ENCODE measurements at places on chromosomes 2 and 18.

GRCh38 chr2:229118927-229119326 is 152.2 kb downstream of the PID1 start:
- DNase-seq, result no peak

DNA sequence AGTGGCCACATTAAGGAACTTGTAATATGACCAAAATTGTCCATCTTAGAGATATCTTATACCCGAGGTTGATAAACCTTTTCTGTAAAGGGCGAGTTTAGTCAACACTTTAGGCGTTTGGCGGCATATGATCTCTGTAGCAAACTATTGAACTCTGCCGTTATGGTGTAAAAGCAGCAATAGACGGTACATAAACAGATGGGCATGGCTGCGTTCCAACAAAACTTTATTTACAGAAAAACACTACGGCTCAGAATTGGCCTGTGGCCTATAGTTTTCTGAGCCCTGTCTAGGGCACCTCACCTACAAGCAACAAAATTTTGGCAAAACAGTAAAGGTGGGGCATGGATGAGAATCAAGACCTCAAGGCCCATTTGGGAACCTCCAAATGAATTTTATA is 121.9 kb upstream of the HAAO start:
- DNase-seq, result no peak

GRCh38 chr2:160365716-160366367 is 127.8 kb downstream of the RBMS1 start:
- DNase-seq, result no peak

DNA sequence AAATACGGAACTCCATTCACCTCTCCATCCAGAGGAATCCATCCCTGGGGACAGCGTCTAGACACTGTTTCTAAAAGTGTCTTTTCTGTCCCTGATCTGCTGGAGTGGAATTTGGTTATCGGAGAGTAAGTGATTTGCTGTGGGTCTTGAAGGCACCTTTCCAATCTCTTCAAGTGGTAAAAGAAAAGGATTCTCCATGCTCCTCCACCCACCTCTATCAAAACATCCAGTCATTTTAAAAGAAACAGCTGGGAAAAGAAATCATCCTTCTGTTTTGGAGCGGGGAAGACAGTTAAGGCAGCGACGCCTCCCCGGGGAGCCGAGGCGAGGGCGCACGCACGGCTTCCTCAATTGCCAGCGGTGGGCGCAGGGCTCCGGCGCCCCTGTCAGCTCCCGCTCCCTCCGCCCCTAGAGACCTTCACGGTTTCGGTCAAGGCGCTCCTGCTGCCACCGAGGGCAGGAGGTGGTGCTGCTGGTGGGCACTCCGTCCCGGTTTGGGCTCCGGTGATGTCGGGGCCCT is 547 bp downstream of the SLC35F5 start:
- no peak for DNase-seq

DNA sequence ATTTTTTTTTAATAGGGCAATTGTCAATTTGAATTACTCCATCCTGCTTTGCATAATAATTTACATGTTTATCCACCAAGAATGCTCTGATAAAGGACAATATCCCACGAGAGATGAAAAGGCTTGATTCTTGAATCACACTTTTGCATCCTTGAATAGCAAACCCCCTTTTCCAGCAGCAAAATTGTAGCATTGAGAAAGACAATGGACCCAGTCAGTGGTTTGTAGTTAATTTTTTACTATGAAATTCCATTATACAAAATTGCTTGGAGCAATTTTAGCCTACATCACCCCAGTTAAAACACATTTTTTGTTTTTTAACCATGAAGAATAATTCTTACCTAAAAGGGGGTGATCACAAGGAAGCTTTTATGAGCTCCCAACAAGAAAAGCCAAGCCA is 255.1 kb downstream of the RND3 start:
- DNase-seq, result no peak
